ENCODE measurements at places on chromosomes 13 and 19.

GRCh38 chr19:53254411-53255341 is at the start of gene ZNF677:
TSS of gene ZNF677 (minus strand) at chr19:53254873. CDS start at chr19:53251550, 3,323 bp downstream.
- DNase-seq = peak; percentile 90

- DNase-seq = no peak
These were observed 430.3 kb downstream of the ZNF536 start for GRCh38 chr19:30802424-30803013.

DNA sequence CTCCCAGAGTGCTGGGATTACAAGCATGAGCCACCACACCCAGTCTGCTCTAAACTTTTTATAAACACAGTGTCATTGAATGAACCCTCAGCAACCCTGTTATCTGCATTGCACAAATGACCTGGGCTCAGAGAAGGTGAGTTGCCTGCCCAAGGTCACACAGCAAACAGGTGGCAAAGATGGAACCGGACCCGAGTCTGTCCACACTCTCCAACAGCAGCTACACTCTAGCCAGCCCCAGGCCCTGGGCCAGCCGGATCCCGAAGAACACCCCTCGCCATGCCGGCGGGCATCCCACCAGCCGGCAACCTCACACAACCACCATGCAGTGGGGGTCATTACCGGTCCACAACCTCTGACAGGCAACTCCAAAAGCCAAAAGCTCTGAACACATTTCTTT is 14.5 kb downstream of the ERCC2 start:
- no peak for DNase-seq

DNA sequence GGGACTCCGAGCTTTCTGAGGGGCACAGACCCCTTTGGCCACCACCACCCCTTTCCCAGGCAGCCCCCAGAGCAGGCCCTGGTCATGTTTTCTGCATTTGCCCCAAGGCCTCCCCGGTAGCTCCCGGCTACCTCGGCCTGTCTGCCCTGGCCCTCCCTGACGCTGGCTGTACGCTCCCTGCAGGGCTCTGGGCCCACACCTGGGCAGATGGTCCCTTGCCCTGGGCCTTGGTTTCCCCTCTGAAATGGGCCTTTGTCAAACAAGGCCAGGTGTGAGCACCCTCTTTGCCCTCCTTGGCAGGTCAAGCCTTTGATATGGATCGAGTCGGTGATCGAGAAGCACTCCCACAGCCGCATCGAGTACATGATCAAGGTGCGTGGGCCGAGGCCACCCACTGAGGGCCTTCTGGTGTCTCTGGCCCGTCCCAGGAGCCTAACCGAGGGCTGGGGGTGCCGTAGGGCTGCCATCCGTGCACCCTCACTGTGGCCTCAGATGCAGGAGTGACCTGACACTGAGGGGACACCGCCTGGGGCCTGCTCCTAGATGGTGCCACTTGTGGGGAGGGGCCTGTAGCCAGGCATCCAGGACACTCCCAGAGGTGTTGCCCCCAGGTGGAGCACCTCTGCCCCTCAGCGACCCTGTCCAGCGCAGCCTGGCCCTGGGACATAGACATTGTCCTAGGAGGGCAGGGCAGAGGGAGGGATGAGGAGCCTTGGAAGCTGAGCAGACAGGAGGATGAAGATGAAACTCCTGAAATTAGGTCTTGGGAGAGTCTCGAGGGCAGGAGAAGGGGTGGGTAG is 30.3 kb downstream of the AP1M1 start:
- DNase-seq = no peak

DNA sequence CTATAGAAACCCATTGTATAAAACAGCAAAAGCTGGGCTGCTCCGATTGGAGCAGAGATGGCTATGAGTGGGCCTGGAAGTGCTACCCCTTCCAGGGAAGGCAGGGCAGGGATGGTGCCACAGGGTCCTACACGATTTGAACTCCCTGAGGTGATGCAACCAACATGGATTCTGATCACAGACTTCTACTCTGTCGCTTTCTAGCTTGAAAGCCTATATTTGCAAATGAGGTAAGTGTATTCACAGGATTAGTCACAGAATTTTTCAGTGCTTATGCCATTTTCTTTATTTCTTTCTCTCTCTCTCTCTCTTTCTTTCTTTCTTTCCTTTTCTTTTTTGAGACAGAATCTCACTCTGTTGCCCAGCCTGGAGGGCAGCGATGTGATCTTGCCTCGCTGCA is 179.0 kb downstream of the SPRY2 start:
- no peak for DNase-seq

DNA sequence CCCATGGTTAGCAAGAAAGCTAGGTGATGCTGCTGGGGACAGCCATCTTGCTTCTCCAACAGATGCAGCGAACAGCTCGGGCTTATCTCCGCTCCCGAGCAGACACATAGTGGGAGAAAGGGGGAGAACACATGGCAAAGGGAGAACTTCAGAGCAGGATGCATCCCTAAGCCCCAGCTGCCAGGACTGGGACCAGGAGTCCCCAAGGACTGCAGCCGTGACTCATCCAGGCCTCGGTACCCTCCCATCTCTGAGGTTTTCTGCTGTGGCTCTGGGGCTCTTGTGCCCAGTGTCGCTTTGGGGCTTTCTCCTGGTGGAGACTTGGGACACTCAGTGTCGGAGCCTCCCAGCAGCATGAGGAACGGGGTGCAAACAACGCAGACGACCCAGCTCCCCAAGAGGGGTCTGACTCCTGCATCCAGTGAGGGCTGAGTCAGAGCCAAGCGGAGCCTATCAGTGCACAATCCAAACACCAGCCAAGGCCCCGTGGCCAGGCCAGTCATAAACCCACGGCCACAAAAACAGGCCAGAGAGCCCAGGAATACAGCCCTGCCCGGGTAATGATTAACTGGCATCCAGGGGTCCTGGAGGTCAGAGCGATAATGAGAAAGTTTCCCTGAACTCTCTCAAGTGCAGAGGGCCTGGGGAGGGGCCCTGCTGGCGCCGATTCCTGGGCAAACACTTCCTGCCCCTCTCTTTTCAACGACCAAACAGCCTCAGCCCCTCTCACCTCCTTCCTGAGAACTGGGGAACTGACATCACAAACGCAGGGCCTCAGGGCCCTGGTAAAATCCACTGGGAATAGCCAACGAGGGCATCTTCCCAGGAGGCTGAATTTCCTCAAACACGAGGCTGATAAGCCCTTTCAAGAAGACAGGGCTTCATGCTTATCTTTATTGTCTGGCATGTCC is 202.9 kb downstream of the USP12 start:
- DNase-seq = no peak

- DNase-seq = no peak
These were observed 121.8 kb downstream of the TBC1D4 start for GRCh38 chr13:75360170-75360569.

DNA sequence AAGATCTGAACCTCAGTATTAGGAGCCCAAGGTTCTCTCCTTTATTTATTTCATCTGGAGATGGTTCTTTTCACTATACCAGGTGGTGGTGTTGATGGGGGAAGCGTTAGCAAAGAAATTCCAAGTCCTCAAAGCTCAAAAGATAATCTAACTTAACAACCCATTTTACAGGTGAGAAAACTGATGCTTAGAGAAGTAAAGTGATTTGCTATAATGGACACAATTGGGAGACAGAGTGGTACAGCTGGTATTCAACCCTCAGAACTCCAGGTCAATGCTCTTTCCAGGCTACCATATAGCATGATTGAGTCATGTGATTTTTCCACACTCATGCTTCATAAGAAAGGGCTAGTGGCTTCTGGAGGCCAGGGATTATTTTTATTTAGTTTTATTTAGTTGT is 25.0 kb upstream of the URAD start:
- DNase-seq = no peak

GRCh38 chr19:46859637-46860124 is 1.1 kb upstream of the ARHGAP35 start:
- no peak for DNase-seq

DNA sequence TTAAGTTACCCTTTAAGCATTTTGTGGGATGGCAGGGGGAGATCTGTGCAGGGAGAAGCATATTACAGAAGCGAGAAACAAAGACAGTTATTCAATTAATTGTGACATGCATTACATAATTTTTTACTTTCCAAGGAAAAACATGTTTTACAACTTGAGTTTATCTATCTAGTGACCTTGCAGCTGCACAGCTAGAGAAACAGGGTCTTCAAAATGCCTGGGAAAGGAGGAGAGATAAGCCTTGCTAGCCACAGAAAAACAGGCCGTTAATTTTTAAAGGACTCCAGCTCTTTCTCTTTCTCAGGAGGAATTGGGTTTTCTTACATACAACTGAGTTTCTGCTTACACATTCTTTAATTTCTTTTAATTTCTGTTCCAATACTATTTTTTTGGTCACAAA is 14.8 kb upstream of the ZNF431 start:
- DNase-seq = no peak

GRCh38 chr13:93079294-93079693 is 147.3 kb upstream of the GPC6 start:
- DNase-seq = no peak

GRCh38 chr13:42049454-42049813 is 986 bp downstream of the DGKH start:
- no peak for DNase-seq

DNA sequence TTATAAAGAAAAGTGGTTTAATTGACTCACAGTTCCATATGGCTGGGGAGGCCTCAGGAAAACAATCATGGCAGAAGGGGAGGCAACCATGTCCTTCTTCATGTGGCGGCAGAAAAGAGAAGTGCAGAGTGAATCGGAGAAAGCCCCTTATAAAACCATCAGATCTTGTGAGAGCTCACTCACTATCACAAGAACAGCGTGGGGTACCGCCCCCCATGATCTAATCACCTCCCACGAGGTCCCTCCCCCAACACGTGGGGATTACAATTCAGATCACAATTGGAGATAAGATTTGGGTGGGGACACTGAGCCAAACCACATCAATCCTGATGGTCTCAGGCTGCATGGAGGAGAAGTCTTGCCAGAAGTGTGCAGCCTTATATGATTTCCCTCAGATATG is 26.0 kb downstream of the TM9SF2 start:
- no peak for DNase-seq
